ENCODE measurements at places on chromosomes 3 and 15. TPM values are rescaled to one million over a fixed set of nuclear protein-coding genes. Genes with fewer than 3 reads are reported as not detected.

The FGD5 gene
- 0.15 TPM for total RNA-seq

The GOLGB1 gene
- total RNA-seq = 27.4 TPM

DNA sequence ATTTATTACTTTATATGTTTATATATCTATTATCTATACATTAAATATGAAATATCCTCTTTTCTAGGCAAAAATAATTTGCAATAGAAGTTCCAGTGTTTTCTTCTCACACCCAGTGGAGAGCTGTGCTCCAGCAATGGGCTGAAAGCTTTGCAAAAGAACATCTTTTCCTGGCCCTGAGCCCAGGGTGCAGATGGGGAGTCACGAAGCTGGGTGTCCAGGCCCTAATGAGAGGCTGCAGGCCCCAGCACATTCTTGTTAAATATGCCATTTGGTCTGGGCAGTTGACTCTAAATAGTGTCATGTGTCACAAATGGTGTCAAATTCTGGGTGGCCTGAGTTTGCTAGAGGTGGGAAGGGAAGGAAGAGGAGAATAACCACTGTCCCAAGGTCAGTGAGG is 5.7 kb downstream of the NTRK3 start:
- H3K27me3 ChIP-seq = peaks cover 23% of the 10 kb centered on the region
- no peak overlapping the region for H3K4me3 ChIP-seq
- H3K27ac ChIP-seq = no peak overlapping the region
- H3K36me3 ChIP-seq = no peaks in the 10 kb centered on the region

The ANAPC13 gene
- total RNA-seq = 33.5 TPM

GRCh38 chr3:150223558-150223957 is 184.5 kb upstream of the TSC22D2 start:
- H3K27ac ChIP-seq = no peak overlapping the region
- peaks cover 3% of the 10 kb centered on the region for H3K4me1 ChIP-seq
- no peak for DNase-seq
- no peaks in the 10 kb centered on the region for H3K36me3 ChIP-seq

GRCh38 chr3:44963571-44964325 is 12.2 kb downstream of the ZDHHC3 start:
- no peak for DNase-seq
- no peak overlapping the region for H3K27ac ChIP-seq
- H3K4me1 ChIP-seq = peaks cover 37% of the 10 kb centered on the region
- no peaks in the 10 kb centered on the region for H3K27me3 ChIP-seq
- no peak overlapping the region for H3K4me3 ChIP-seq

The TMOD2 gene
- 10.9 TPM for total RNA-seq

- no peaks in the 10 kb centered on the region for H3K27me3 ChIP-seq
- peaks cover 10% of the 10 kb centered on the region for H3K4me1 ChIP-seq
- no peak overlapping the region for H3K4me3 ChIP-seq
- DNase-seq = no peak
- peaks cover 32% of the 10 kb centered on the region for H3K36me3 ChIP-seq
- no peak overlapping the region for H3K27ac ChIP-seq
Observed at GRCh38 chr3:11825301-11825700, 21.4 kb downstream of the TAMM41 start.

The PRR20G gene
- not detected for total RNA-seq

DNA sequence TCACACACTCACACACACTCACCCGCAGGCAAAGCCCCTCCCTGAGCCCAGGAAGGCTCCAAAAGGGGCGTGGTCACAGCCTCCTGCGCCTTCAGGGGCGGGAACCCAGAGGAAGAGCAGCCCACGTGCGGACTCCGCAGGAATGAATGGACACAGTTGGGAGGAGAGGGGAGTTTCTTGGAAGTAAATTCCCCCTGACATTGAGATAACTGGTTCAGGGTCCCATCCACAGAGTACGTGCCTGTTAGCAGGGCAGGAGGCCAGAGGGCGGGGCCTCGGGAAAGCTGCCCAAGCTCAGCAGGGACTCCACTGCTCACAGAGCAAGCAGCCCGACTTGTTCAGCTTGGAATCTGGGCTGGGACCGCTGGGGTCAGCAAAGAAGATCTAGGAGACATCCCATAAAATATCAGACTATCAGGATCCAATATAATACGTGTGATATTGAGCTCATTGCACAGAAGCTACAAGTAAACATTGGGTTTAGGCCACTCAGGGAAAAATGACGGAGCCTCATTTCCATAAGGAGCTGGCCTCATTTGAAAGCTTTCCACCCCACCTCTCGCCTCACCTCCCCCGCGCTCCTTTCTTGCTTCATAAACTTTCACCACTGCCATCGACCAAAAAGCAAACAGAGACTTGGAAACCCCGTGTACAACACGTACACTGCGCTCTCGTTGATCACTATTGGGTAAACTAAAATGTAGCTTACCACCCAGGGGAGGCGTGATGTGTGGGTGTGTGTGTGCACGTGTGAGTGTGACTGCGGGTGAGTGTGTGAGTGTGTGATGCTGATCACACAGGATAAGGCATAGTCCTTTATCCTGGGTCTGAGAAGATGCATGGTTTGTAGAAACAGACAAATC is 36.0 kb downstream of the TM2D3 start:
- no peaks in the 10 kb centered on the region for H3K27me3 ChIP-seq
- H3K4me3 ChIP-seq = no peak overlapping the region
- no peaks in the 10 kb centered on the region for H3K4me1 ChIP-seq
- DNase-seq = no peak

- peaks cover 64% of the 10 kb centered on the region for H3K36me3 ChIP-seq
- peaks cover 75% of the 10 kb centered on the region for H3K4me1 ChIP-seq
- DNase-seq = peak; percentile 97
Observed at GRCh38 chr15:100596792-100597191, 5.2 kb downstream of the LINS1 start.

DNA sequence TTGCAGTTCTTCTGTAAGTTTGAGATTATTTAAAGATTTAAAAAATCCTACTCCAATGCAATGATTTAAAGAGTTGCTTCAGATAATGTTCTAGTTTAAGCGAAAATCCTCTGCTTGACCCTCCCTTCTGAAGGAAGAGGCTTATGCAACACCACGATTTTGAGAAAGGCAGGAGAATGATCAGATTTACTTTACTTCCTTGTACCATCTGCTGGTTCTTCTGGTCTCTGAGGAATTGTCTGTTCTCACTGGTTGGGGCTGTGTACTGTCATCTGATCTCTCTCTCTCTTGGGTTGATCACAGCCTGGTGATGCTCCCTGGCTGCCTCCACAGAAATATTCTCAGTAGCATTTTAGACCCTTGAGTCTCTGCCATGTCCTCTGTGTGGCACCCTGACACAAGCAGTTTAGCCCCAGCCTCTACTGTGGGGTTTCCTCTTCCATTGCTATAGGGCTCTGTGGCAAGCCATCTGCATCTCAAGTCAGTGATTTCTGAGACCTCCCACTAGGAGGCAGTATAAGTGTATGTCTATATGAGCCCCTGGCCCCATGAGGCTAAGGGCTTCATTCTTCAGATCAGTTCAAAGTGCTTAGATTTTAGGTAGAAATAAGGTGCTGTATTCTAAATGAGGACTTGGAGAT is 50.8 kb upstream of the PLAAT1 start:
- H3K4me3 ChIP-seq = no peak overlapping the region
- no peaks in the 10 kb centered on the region for H3K4me1 ChIP-seq
- H3K27me3 ChIP-seq = peaks cover 2% of the 10 kb centered on the region
- no peaks in the 10 kb centered on the region for H3K36me3 ChIP-seq

DNA sequence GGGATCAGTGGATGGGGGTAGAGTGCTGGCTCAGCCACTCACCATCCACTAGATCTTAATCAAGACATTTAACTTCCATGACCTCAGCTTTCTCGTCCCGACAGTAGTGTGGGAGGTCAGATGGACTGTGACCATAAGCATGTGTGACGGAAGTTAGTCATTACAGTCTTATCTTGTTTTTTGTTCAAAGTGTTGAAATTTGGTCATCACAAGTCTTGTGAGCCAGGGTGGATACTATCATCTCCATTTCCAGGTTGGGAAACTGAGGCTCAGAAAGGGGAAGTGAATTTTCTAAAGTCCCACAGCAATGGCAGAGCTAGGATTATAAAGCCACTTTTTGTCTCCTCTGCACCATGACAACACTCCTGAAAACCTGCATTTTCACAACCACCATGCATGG is 32.0 kb upstream of the ITGA11 start:
- H3K4me3 ChIP-seq = no peak overlapping the region
- peaks cover 26% of the 10 kb centered on the region for H3K27me3 ChIP-seq
- no peak for DNase-seq
- no peak overlapping the region for H3K27ac ChIP-seq
- H3K4me1 ChIP-seq = peaks cover 8% of the 10 kb centered on the region
- no peaks in the 10 kb centered on the region for H3K36me3 ChIP-seq

DNA sequence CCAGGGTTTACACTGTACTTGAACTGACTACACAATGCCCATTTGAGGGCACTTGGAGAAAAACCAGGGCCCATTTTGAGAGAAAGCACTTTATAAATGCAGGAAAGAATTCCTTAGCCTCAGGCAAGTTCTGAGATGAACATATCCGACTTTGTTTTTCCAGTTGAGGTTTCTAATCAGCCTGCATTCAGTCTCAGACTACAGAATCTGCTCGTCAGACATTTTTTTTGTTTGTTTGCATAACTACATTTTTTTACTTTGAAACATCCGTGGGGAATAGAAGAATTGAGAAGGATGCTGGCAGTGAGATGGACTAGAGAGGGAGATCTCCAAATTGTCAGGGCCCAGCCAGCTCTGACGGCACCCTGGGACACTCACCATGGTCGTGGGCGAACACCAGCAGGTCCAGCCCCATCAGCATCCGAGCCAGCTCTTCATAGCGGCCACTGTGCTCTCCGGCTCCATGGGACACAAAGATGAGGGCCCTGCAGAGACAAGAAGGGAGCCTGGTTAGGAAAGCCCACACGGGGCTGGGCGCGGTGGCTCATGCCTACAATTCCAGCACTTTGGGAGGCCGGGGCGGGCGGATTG is 40.8 kb downstream of the MGLL start:
- H3K27ac ChIP-seq = no peak overlapping the region
- H3K4me3 ChIP-seq = no peak overlapping the region

The PLAAT1 gene
- not detected for total RNA-seq

The ATP2C1 gene
- total RNA-seq = 58.5 TPM

The SHC4 gene
- total RNA-seq = 0.30 TPM

DNA sequence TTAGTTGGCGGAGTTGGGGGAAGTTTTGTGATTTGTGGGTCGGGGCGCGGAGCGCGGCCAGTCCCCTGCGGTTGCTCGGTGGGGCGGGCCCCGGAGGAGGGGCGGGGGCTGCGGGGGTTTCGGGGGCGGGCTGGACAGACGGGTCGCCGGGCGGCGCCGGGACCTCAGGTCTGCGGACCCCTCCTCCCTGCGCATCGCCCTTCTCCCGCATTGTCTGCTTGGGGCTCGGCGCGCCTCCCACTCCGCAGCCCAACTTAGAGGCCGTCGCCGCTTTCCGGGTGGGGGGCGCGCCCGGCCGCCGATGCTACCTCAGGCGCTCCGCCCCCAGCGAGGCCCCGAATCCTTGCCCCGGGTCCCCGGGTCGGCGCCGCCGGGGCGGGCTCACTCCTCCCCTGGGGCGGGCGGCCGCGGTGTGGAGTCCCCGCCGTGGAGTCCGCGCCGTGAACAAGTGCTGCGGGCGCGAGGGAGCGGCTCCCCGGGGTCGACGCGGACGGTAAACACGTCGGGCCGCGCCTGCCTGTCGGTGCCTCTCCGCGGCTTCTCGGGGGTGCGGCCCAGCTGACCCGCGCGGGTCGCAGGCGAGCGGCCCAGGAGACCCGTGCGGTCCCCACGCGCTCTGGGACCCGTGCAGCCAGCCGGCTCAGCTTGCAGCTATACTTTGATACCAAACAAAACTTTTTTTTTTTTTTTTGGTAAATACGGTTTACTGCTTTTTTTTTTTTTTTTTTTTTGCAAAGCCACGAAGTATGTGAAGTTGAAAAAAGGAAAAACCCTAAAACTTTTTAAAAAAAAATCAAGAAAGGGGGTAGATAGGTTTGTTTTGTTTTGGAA is 624 bp downstream of the AKAP13 start:
- H3K4me1 ChIP-seq = peaks cover 60% of the 10 kb centered on the region
- peak overlapping the region; percentile 87 for H3K4me3 ChIP-seq
- peaks cover 33% of the 10 kb centered on the region for H3K36me3 ChIP-seq
- H3K27ac ChIP-seq = peak overlapping the region; percentile 94
- DNase-seq = peak; percentile 59

GRCh38 chr3:149542375-149543312 is 68.1 kb downstream of the TM4SF4 start:
- peaks cover 9% of the 10 kb centered on the region for H3K27me3 ChIP-seq
- H3K4me3 ChIP-seq = no peak overlapping the region
- no peak for DNase-seq
- H3K36me3 ChIP-seq = no peaks in the 10 kb centered on the region

The FOXB1 gene
- 0.57 TPM for total RNA-seq

GRCh38 chr3:13902648-13903238 is 22.9 kb upstream of the WNT7A start:
- no peak for DNase-seq
- peaks cover 4% of the 10 kb centered on the region for H3K27me3 ChIP-seq
- H3K4me3 ChIP-seq = no peak overlapping the region

- H3K4me3 ChIP-seq = no peak overlapping the region
- DNase-seq = no peak
- H3K27me3 ChIP-seq = peaks cover 3% of the 10 kb centered on the region
- H3K4me1 ChIP-seq = peaks cover 14% of the 10 kb centered on the region
Observed at GRCh38 chr15:77546050-77546501, 86.6 kb downstream of the LINGO1 start.

GRCh38 chr3:100968932-100969906 is 24.0 kb downstream of the ABI3BP start:
- no peak for DNase-seq
- no peak overlapping the region for H3K4me3 ChIP-seq
- H3K36me3 ChIP-seq = no peaks in the 10 kb centered on the region
- no peaks in the 10 kb centered on the region for H3K4me1 ChIP-seq
- H3K27ac ChIP-seq = no peak overlapping the region

GRCh38 chr3:65126527-65127410 is 439.0 kb upstream of the ADAMTS9 start:
- H3K27me3 ChIP-seq = no peaks in the 10 kb centered on the region
- H3K4me1 ChIP-seq = no peaks in the 10 kb centered on the region
- no peaks in the 10 kb centered on the region for H3K36me3 ChIP-seq

DNA sequence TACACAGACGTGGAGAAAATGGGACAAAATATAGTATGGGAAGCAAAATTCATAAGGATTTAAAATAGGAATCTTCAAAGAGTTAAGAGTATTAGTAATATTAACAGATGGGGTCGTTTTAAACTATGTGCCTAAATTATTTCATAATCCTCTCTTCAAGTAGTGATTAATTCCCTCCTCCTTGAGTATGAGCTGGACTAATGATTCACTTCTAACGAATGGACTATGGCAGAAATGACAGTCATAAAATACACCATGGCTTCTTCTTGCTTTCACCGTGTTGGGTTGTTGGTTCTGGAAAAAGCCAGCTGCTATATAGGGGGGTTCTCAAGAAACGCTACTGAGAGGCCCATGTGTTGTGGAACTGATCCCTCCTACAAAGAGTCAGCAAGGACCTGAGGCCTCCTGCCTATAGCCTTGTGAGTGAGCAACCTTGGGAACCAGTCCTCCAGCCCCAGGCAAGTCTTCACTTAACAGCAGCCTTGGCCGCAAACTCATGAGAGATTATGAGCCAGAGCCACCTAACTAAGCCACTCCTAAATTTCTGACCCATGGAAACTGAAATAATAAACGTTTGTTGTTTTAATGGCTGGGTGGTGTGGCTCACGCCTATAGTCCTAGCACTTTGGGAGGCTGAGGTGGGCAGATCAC is 64.8 kb upstream of the ABHD2 start:
- peaks cover 11% of the 10 kb centered on the region for H3K4me1 ChIP-seq
- H3K4me3 ChIP-seq = no peak overlapping the region
- DNase-seq = no peak
- H3K27me3 ChIP-seq = peaks cover 3% of the 10 kb centered on the region
- H3K27ac ChIP-seq = no peak overlapping the region

- H3K27me3 ChIP-seq = no peaks in the 10 kb centered on the region
- peak overlapping the region; percentile 61 for H3K27ac ChIP-seq
- no peak overlapping the region for H3K4me3 ChIP-seq
- H3K4me1 ChIP-seq = peaks cover 20% of the 10 kb centered on the region
- H3K36me3 ChIP-seq = peaks cover 7% of the 10 kb centered on the region
Observed at GRCh38 chr3:42936157-42936981, 30.4 kb downstream of the ZNF662 start.
